ENCODE measurements at places on chromosomes 12 and 14.

DNA sequence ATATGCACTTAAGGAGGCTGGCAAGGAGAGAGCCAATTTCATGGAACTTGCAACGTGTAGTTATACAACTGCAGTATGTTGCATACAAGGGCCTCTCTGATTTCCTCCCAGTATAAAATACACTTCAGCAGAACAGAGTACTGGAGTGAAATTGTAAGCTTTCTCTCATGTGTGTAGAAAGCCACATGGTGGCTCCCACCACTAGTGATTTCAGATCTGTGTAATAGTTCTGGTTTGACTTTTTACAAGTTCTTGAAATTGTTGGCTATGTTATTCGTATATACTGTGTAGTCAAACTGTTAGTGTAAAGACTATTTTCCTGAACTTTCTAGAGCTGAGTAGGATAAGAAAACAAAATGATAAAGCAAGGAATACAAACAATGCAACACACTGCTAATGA lies 16.4 kb upstream of the LMO3 start:
- no peak for DNase-seq

DNA sequence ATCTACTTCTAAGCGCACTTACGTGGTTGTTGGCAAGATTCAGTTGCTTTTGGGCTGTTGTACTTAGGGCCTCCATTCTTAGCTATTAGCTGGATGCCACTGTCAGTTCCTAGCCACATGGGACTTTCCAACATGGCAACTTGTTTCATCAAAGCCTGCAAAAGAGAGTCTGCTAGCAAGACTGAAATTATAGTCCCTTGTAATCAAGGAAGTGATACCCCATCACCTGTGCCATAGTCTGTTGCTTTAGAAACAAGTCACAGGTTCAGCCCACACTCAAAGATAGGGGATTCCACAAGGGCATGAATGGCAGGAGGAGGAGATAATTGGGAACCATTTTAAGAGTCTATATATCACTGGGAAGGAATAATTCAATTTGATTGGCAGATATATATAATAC lies 27.1 kb upstream of the SLC17A8 start:
- no peak for DNase-seq

GRCh38 chr12:78331753-78332152 lies 501.1 kb downstream of the NAV3 start:
- DNase-seq, result no peak

- no peak for DNase-seq
These were observed 266.4 kb upstream of the USP15 start for GRCh38 chr12:61993734-61994345.

DNA sequence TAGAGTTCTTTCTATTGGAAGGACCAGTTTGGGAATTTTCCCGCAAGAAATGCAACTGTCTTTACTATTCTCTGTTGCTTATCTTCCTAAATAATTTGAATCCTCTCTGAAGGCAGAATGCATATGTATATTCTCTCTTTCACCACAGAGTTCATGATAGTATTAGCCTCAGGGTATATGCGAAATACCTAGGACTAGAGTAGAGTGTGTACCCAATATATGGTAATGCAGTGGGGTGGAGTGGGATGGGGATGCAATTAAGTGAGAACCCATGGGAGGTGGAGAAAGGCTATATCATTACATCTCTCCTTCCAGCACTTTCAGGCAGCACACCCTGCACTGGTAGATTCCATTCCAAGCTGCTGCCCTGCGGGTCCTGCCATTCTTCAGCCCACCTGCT lies 207.3 kb downstream of the ANO2 start:
- no peak for DNase-seq

- DNase-seq, result peak; percentile 79
These were observed 89.5 kb upstream of the BCL2L14 start for GRCh38 chr12:11981121-11981733.

GRCh38 chr14:77659831-77660230 lies 43.4 kb upstream of the SPTLC2 start:
- DNase-seq, result no peak

- no peak for DNase-seq
These were observed 418.7 kb downstream of the NRXN3 start for GRCh38 chr14:78588906-78589305.

DNA sequence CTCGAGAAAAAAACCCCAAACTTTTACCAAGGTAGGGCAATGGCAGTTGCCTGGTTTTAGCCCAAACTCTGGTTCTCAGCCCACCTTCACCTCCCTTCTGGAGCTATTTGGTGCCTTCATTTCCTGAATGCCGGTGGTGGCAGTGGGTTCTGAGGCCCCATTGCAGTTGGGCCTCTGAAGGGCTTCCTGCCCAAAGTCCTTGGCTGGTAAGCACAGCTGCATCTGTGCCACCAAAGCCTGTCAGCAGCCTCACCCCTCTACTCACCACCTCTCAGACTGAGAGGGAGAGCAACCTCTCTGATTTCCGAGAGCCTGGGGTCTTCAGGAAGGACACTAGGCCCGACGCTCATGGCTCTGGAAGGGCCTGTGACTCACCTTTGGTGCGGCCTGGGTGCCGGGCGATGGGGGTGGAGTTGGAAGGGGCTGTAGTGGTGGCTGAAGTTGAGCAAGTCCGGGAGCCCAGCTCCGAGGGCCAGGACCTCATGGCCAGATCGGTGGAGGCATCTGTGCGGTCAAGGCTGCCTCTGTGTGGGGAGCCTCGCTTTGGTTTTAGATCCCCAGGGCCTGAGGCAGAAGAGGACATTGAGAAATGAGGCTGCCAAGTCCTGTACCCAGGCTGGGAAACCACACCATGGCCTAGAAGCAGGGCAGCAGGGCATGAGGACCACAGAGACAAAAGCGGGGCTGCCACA lies 38.6 kb upstream of the GPR68 start:
- no peak for DNase-seq

DNA sequence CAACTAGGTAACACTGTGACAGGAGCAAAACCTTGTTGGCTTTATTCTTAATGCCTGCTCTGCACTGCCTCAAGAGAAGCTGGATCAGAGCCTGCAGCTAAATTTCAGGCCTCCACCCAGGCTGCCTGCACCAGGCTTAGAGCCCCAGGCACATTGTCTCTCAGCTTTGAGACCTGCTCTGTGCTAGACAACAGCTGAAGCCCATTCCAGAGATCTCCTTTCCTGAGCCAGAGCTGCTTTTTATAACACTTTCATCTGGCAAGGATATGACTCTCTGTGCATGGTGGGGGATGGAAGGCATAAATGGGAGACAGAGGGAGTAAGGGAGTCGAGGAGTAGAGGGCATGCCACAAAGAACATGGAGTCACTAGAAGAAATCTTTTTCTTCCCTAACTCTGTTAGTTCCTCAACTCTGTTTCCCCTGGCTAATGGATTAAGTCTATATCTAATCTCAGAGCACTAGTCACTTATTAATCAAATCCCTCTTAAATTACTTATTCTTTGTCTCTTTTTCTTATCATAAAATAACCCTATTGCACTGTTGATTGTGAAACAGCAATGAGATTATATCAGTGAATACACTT lies 27.1 kb upstream of the LUM start:
- no peak for DNase-seq

DNA sequence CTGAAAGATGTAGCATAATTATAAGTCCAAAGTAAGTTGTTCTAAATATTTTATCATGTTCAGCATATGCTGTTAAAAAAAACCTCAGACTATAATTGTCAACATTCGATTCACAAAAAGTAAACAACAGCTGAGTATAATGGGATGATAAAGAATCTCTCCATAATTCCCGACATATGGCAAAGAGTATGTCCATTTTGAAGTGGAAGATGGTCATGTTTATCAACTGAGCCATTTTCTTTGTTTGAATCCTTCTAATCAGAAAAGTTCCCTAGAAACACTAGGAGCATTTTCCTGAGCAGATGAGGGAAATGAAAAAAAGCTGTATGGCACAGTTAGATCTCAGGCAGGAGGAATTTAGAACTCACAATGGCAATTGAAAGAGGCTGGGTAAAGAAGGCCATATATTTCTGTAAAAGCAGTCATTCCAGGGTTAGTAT lies 192.1 kb upstream of the AMIGO2 start:
- no peak for DNase-seq

DNA sequence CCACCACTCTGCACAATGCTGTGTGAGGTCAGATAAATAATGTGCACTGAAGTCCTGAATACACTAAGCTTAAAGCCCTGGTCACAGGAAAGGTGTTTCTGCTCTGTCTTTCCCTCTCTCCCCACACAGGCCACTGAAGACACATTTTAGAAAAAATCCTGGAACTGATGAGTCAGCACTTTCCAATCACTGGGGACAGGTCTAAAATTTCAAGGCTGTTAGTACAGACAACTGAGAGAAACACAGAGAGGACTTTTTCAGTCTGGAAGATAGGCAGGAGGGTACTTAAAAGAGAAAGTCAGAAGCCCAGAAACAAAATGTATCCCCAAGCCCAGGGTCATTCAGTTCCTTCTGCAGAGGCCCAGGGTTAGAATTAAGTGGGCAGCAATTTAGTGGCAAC lies 333.9 kb upstream of the CCDC196 start:
- DNase-seq, result no peak

DNA sequence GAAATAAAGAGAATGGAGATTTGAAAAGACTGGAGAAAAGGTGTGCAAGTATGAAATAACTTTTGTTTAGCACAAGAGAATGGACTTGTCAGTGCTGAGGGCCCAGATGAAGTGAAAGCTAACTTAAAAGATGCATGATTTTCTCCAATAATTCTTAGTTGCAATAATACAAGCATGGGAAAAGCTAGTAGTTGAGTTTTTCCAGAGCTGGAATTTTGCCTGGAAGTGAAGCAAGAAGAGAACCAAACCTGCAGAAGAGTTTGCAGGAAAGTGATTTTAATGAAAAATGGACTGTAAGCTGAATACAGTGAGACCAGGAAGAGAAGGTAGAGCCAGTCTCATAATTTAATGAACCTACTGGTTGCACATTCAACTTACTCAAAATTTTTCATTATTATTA lies 69.3 kb upstream of the FSCB start:
- no peak for DNase-seq

DNA sequence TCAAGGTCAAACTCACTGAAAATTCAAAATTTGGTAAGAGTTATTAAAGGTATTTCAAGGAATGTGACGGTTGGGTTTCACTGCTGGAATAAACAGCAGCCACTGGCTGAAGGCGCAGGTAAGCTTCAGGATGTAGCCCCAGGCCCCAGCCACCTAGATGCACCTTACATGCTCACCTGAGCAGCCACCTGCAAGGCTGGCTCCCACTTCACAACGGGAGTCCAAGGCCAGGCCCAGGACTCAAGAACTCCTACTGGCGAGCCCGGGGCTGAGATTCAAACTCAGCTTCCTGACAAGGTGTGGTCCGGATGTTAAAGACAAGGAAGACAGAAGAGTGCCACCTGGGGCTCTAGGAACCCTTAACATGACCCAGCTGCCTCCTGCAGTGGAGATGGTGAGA lies 78.4 kb downstream of the ITPK1 start:
- DNase-seq, result no peak

- DNase-seq, result no peak
These were observed 22.3 kb downstream of the RPGRIP1 start for GRCh38 chr14:21302013-21302835.

- peak; percentile 89 for DNase-seq
These were observed 20.1 kb downstream of the STX2 start for GRCh38 chr12:130818635-130819576.

DNA sequence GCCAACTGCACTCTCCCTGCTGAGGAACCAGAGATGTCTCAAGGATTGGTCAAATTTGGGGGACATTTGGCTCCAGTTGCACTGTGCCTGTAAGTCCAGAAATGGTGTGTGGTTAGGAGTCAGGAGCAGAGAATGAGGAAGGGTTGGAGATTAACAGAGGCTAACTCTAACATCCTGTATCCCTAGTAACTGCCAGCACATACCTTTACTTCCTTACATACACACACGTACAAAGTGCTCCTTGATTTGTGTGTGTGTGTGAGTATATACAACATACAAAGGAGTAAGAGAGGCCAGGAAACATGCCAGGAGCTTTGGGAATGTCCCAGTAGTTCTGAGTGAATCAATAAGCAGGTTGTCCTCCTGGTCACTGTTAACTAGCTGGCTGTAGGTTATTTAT lies 39.8 kb upstream of the NRXN3 start:
- no peak for DNase-seq

- DNase-seq, result no peak
These were observed 6.7 kb downstream of the DDX47 start for GRCh38 chr12:12819752-12820311.

- DNase-seq, result no peak
These were observed 23.3 kb upstream of the NUDT14 start for GRCh38 chr14:105204206-105204930.

Measured in activated T-cell treated with anti-CD3 and anti-CD28 coated beads, Interleukin-2, amount 50 U/mL, for 48 hours (primary cell).